Jurkat, Clone E6-1 (cell line): ENCODE measurements at places on chromosomes 11 and 22.

GRCh38 chr22:38531251-38531938, 25.3 kb upstream of the DDX17 start:
- DNase-seq = no peak

DNA sequence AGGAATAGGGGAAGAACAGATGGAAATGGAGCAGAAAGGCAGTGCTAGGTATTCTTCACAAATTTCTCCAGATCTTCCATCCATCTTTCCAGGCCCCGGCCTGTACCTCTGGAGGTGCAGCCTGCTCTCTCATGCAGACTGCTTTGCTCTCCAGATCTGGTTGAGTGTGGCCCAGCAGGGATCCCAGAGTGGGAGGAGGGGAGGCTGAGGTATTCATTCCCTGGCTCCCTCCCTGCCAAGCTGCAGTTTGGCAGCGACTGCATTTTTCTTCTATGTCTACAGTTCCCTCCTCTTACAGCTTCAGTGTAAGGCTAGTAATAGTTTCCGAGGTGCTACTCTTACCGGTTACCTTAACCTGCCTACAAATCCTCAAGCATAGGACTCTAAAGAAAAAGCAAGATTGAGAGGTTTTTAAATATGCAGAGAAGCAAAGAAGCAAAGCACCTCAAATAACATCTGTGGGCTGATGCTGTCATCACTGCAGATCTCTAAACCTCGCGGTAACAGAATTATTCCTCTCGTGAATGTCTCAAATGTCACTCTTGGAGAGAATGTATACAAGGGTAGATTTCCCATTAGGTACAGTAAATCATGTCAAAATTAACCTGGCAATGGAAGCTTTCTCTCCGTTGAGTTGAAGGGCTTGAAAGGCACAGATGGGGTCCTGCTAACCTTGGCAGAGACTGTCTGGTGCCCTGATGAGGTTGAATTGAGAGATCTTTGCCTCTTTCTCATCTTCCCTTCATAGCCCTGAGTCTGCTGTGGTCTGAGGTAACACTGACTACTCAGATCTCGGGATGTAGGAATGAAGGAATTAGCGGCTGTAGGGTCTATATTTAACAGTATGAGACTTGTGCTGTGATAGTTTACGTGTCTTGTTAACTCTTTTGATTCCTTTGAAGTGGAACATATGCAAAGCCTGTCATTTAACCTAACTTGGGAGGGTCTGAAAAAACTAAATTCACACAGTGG, 297.9 kb upstream of the C11orf87 start:
- no peak for DNase-seq

GRCh38 chr11:41533761-41534160, 74.3 kb upstream of the LRRC4C start:
- DNase-seq = no peak

DNA sequence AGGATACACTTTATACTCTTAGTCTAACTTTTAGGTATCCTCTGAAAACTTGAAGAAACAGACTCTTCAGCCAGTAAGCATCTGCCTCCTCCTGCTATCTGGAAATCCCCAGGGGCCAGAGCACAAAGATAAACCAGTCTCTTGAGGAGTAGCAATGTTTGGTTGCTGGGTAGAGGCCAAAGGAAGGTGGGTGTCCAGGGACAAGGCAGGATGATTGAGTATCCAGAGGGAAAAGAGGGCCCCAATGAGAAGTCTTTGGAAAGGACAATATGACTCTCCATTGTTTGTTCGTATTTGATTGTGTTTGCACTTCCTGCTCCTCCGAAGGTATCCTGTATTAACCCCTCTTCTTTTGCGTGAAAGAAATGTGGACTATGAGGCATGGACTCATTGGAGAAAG, 4.8 kb upstream of the OR52I1 start:
- no peak for DNase-seq
